ENCODE measurements at places on chromosomes 1 and 21. TPM values are rescaled to one million over a fixed set of nuclear protein-coding genes. Genes with fewer than 3 reads are reported as not detected.

DNA sequence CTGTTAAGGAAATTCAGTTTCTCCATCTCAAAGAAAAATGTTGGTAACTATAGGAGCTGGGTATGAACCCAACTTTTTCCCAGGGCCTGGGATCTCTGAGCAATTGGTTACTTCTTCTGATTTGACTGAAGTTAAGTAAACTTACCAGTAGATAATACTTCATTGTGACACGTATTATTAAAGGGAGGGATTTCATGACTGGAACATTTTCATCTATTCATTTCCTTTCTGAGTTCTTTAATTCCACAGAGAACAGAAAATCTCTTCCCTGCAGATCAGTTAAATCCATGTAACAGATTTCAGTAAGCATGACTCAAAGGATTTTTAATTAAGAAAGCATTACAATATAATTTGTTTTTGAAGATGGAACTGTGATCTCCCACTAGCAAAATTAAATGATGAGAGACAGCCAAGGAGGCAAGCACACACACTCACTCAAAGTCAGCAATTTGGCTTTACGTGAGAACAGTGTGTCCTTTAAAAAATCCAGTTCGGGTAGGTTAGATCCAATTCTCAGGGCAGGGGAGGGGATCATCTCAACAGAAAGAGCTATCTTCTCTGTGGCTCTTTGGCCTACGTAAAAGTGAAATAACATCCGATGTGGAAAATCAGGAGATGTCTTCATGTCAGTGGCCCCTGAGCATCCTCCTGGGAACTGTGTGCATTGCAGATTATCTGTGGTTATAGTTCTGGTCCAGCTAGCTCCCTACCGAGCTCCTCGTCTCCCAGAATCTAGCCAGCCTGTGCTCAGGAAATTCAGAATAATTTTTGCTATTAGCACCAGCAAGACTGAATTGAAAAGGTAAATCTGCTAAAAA is 10.8 kb upstream of the MYOC start:
- DNase-seq, result peak; percentile 52

Gene GLUL
- 267 TPM for polyA plus RNA-seq

Gene RCC2
- polyA plus RNA-seq, result 37.0 TPM

DNA sequence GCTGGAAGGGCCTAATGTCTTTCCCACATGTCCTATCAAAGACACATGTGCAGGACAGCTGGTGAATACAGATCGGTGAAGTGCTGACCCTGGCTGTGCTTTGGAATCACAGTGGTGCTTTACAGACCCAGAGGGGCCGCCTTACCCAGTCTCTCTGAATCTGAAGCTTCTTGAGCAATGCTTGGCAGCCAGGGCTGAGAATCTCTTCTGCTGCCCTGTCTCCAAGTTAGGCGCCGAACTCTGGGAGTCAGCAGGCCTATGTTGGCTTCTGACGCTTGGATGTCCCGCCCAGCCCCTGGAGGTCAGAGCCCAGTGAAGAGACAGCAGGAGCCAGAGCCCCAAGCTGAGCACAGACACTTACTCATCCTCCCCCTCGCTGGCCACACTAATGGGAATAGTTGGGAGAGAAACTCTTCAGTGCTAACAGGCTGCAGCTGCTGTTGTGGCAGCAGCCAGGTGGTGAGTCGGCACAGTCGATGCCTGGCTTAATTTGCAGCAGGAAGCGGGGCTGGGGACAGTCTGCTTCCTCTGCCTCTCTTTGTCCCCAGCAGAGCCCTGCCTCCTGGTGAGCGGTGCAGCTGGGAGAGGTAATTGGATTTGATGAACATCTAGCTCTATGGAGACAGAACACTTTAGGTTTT is 68.1 kb downstream of the URB2 start:
- peak; percentile 74 for DNase-seq

DNA sequence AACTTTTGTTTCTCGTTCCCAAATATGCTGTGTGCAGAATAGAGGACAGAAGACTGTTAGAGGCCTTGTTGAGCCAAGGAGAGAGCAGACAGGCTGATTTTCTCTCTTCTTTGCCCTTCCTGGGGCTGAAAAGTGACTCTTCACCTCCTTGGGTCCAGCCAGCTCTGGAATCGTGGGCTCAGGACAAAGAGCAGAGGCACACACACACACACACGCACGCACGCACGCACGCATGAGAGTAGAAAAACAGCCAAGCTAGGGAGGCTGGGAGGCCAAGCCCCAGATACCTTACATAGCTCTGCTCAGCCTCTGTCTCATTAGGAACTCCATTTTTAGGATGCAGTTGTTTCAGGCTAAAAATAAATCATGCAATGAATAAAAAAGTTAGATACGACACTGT is at the start of gene CASQ2:
CASQ2 (minus strand) TSS at position 166 of the 400 bp plus-strand sequence. CDS start 173 bp downstream, outside the sequence.
- no peak for DNase-seq

- DNase-seq, result no peak
Observed at GRCh38 chr1:23908453-23909341, 4.5 kb downstream of the CNR2 start.

Gene RPE65
- polyA plus RNA-seq, result not detected

DNA sequence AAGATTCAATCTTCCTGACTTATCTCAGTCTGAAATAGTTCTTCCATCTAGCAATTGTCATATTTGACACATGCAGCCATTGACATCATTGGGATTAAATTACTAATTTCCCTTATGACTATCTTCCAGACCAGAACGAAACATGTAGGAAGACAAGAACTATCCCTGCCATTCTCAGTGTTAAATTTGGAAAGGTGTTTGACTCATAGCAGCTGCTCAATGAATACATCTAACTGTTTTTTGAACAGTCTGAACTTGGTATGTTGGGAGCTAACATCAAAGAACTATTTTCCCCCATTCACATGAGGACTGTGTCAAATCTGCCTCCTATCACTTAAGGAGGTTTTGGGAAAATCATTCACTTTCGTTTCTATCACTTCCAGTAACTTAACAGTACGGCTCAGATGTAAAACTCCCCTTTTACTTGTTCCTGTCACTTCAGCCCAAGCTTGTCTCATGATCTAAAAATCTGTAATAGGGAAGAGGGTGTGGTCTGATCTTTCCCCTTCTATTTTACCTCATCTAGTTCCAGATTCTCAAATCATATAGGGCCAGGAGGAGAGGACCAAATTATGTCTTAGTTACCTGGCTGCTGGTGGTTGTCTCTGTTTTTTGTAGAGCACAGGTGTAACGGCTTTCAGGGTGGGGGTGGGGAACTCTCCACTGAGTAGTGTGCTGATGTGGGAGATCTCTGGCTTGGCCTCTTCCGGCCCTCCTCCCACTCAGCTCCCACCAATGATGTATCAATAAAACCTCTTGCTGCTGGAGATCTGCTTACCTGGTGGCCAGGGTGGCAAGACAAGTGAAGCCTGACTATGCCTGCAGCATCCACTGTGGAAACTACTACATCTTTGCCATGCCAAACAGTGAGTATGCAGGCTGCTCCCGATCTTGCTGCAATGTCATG is 26.2 kb upstream of the SLAMF1 start:
- no peak for DNase-seq

DNA sequence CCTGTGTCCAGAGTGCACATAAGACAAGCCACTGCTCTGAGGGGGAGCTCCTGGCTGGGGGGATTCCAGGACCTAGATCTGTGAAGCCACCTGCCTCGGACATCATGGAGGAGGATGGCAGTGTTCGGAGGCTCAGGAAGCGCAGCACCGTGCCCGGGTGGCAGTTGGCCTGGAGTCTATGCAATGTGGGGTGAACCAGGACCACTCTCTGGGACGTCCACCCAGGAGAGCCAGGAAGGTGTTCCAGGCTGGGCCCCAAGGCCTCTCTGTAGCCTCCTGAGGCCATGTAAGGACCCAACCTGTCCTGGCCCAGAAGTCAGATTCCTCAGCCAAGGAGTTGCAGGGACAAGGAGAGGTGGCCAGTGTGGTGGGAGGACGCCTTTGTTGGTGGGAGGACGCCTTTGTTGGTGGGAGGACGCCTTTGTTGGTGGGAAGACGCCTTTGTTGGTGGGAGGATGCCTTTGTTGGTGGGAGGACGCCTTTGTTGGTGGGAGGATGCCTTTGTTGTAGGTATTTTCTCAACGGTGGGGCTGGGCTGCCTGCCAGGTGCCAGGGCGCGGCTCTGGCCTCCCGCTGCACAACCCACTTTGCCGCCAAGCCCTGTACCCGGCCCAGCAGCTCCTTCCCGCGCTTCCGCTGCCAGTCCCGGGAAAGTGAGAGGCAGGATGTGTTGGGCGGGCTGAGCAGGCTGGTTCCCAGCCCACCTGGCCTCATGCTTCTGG is 30.6 kb upstream of the BMP8B start:
- no peak for DNase-seq

DNA sequence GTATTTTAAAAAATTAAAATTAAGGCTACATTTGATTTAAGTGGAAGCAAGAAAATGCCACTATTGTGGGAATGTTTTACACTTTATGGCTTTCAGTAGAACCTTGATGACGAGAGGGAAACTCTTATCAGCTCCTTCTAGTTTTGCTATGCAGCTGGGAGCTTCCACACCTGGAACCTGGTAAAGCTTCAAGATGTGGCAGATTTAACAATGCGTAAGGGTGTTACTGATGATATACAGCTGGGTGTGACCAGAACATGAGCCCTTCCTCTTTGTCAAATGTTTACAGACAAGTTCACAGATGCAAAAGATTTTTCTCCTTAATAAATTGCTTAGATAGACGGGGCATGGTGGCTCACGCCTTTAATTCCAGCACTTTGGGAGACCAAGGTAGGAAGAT is 20.3 kb downstream of the TTC13 start:
- no peak for DNase-seq

DNA sequence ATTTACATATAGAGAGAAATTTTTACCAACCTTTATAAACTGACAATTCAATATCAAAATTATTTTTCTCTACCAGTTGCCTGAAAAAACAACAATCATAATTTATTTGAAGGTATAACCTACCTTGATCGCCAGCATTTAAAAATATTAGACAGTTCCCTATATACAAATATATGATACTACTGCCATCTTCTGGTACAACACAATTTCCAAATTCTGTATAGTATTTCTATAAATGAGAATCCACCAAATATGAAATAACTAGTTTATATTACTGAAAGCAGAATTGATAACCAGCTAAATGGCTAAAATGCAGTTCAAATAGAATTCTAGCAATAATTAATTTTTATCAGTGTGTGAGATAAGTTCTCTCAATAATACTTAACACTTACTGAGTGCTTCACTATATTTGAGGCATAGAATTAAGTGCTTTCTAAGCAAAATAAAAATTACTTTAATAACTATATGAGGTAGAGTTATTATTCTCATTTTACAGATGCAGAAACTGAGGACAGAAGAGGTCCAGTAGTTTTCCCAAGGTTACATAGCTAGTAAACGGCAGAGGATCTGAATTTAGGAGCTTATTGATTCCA is 75.6 kb downstream of the PIGK start:
- DNase-seq, result no peak

Gene TNFAIP8L2
- polyA plus RNA-seq, result 1.5 TPM

Gene BARHL2
- not detected for polyA plus RNA-seq

- DNase-seq, result no peak
Observed at GRCh38 chr21:17853393-17854275, 34.5 kb upstream of the C21orf91 start.

Gene DDI2
- polyA plus RNA-seq, result 26.2 TPM

Gene DPM3
- polyA plus RNA-seq, result 16.1 TPM

DNA sequence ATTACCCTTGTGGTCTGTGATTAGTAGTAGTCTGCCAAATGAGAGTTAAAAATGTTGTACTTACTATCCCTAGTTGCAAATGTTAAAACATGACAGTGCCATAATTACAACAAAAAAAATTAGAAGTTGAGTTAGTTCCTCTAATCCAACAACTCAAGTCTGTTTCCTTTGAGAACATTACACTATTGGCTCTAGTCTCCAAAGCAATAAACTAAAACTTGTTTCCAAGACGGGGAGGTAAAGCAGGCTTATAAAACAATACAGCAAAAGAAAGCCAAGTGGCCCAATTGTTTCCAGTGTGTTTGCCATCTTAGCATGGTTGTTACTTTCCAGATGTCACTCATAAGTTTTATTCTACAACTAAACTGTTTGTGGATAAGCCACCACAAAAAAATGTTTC is 11.6 kb downstream of the KYAT3 start:
- no peak for DNase-seq

DNA sequence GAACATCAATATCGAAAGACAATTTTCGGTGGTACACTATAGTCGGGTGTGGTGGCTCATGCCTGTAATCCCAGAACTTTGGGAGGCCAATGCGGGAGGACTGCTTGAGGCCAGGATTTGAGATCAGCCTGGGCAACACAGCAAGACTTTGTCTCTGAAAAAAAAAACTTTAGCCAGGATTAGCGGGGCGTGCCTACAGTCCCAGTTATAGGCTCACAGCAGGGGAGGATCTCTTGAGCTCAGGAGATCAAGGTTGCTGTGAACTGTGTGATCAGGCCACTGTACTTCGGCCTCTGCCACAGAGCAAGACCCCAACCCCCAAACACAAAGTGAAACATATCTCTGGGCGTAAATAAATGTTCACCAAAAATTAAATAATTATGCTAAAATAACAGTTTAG is 1.6 kb downstream of the TADA1 start:
- no peak for DNase-seq

- no peak for DNase-seq
Observed at GRCh38 chr1:223331929-223332328, 32.0 kb downstream of the SUSD4 start.

Gene CLDN8
- polyA plus RNA-seq, result 5.1 TPM

Gene SEMA6C
- polyA plus RNA-seq, result 66.3 TPM

- DNase-seq, result no peak
Observed at GRCh38 chr1:232704694-232705680, 75.1 kb upstream of the SIPA1L2 start.

Gene KHDRBS1
- 134 TPM for polyA plus RNA-seq

Data from muscle of arm (tissue), 14 donors.